ENCODE measurements at places on chromosomes 12 and 14.
A peak's percentile ranks its signal among the peaks of the same experiment; 100 is the strongest.

- no peak for DNase-seq
Observed at GRCh38 chr14:98937712-98938505, 334.1 kb downstream of the BCL11B start.

DNA sequence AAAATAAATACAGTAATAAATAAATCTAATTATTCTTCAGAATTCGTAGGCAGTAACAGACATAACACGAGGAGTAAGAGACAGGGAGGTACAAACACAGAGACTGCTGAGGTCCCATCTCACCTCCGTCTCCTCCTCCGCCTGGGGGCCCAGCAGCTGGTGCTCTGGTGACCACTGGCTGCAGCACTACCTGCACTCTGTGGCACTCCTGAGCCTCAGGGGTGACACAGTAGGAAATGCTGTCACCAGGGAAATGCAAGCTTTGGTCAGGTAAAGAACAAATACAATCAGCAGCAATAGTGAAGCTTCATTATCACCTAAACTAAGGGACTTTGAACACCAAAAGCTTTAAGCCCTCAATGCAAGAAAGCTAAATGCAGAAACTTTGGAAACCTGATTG is 19.6 kb downstream of the GSTZ1 start:
- DNase-seq, result no peak

DNA sequence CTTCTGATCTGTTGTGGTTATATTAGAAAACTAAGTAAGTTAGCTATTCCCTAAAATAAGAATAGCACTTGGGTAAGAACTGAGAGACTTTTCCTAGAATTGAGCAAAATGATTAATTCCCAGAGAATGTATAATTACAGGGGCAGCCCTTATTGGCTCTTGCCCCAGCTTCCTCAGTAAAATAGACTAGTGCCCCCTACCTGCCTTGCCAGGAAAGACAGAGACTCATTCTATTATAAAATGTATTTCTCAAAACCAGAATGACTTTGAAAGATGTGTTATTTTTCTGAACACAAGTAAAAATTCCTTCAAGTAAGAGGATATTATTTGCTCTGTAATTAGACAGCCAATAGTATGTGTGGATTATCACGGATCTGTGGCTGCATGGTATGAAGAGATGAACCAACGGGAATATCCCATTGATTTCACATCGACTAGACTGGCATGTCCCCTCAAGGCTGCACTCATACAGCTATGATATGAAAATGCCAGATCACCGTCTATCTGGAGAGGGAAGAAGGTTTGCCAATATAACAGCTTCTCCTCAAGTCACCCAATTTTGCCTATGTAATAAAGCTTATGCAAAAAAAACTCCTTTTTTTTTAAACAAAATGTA is 7.4 kb upstream of the GLRX5 start:
- peak; percentile 14 for DNase-seq

DNA sequence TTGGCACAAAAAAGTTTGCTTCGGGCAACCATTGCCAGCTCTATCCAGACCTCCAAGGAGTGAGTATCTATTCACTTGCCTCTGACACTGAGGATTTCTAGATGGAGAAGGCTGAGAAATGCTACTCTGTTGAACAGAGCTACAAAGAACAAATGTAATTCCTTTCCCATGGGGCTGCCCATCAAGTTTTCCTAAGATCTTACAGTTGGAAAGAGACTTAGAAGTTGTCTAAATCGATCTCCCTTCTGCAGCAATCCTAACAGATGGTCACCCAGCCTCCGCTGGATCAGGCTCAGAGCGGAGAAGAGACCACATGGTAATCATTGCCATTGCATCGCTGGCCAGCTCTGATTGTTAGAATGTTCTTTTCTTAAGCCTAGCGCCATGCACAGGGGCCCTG is 110.1 kb upstream of the BCL2L14 start:
- DNase-seq, result no peak

DNA sequence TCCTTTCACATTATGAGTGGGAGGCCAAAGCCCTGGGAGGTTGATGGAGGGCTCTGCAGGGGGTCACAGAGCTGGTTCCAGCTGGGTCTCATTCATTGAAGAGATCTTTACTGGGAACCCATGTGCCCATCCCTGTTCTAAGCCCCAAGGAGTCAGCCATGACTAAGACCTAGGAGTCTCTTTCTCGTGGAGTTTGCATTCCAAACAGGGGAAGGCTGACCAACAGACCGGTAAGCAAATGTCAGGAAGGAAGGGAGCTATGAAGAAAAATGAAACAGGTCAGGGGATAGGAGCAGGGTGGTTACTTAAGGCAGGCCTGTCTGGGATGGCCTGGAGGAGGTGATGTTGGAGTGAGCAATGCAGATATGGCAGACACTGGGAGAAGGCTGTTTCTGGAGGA is 31.5 kb downstream of the SYNDIG1L start:
- no peak for DNase-seq

GRCh38 chr12:68449196-68449595 is 117.0 kb upstream of the MDM1 start:
- no peak for DNase-seq

DNA sequence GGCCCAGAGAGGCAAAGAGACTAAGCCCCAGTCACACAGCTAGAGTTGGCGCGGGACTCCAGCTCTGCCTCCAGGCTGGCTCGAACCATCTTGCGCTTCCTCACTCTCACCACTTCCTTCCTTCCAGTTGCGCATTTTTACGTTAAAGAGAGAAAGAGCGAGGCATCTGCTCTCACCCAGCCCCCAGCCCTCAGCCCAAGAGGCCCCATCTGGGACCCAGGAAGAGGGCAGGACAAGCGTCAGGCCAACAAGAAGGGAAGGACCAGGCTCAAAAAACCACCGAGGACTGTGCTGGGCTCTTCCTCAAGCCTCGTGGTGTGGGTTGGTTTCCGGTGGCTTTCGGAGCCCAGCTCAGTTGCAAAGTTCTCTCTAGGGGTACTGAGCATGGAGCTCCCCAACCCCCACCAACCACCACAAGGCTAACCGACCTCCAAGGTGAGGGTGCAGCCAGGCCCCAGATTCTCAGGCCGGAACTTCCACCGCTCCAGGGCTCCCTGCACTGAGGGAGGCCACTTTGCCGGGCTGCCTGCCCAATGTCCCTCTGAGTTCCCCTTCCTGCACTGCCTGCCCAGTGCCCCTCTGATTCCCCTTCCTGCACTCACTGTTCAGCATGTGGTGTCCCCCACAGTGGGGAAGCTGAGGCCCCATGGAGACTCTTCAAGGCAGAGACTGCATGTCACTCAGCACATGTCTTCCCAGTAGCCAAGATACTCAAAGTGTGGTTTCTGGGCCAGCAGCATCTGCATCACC is 35.9 kb downstream of the TESC start:
- DNase-seq, result peak; percentile 99

GRCh38 chr14:73208390-73208789 is 28.9 kb upstream of the PAPLN start:
- no peak for DNase-seq

DNA sequence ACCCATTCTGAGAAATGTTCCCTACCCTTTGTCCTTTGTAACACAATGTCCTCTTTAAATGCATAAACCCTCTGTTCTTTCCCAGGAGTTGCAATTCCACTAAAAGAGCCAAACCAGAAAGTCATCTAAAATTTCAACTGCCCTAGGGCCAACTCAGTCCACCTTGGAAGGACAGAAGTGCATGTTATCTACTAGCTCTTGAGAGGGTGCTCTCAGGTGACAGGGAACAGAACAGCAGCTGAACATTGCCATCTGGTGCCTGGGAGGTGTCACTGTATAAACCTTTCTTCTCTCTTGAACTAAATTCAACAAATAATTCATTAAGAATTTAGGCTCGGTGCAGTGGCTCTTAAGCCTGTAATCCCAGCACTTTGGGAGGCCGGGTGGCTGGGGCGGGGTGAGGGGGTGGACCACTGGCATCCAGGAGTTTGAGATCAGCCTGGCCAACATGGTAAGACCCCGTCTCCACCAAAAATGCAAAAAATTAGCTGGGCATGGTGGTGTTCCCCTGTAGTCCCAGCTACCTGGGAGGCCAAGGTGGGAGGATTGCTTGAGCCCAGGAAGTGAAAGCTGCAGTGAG is 10.3 kb upstream of the FERMT2 start:
- DNase-seq, result no peak

- DNase-seq, result no peak
Observed at GRCh38 chr12:127991485-127991884, 275.5 kb upstream of the TMEM132C start.

GRCh38 chr12:119631930-119632678 is 35.8 kb upstream of the PRKAB1 start:
- DNase-seq, result no peak

DNA sequence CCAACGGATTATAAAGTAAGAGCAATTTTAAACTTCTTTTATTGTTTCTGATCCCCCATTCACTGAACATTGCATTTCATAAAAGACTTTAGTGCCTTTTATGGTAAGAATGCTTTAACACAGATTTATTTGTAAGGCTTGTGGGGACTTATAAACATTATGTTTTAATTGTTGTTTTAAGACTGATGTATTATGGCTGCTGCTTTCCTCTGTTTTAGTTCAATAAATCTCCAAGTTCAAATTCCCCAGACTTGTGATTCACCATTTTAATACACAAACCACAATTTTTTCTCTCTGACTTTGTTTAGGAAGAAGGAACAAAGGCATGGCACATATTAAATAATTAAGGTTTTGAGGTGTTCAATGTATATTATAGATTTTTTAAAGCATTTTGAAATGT is 753.3 kb downstream of the SLC6A15 start:
- no peak for DNase-seq

DNA sequence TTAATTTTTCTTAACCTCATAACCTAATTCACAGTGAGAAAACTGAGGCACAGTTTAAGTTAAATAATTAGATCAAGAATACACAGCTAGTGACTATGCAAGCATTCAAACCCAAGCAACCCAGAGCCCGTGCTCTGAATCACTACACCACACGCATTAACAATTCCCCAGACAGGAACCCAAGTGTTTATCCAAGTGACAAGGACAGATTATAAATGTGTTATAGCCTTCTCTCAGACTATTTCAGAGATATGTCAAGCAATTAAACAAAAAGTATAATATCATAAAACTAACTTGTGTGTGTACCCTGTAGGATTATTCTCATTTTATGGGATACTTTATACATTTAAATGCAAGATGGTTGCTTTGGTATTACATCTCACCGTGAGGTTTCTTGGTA is 43.8 kb downstream of the MED13L start:
- DNase-seq, result no peak

DNA sequence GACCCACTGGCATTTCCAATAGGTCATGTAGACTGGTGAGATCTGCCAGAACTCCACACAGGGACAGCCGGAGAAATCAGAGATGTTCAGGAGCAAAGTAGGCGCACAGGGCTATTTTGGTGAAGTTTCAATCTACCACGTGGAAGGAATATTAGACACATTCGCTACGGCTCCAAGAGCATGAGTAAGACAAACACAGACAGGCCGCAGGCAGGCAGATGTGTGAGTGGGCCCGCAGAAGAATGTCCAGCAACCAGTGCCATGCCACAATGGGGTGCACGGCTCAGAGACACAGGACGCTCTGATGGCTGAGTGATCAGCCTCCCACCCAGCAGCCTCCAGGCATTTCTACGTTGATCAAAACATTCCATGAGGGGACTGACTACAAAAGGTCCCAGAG is 10.4 kb downstream of the SLC15A4 start:
- DNase-seq, result no peak

GRCh38 chr14:69654116-69654515 is 42.7 kb downstream of the SUSD6 start:
- no peak for DNase-seq

- DNase-seq, result no peak
Observed at GRCh38 chr12:71186571-71187288, 28.9 kb upstream of the TSPAN8 start.

DNA sequence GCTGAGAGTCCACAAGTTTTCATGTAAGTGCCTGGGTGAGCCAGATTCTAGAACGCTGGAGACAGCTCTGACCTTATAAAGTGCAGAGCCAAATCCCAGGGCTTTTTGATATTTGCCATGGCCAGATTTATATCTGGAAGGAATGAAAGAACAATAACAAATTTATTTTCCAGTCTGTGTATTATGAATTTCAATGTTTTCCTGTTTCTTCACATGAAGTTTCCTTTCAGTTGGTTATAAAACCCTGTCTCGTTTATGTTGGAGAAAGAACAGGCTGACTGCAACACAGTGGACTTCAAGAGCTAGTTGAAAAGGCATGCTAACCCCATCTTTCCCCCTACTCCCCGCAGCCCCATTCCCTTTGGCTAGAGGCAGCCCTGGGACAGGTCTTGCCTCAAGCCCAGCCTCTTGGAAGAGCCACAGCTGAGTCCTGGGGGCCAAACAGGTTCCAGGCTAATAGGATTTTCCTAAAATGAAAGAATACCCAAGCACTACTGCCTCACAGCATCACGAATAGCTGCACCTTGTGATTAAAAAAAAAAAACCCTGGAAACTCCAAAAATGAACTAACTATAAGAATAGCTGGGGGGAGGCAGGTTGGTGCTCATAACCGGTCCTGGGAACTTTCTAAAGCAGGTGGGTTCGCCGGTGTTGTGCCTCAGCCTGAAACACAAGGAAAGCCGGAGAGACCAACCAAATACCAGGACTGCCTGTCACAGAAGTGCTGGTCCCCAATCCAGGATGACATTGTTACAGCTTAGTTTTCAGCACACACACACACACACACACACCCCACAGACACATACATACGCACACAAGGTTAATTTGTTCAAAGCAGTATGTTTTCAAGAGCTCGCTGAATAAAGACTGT is 1.5 kb downstream of the FBLN5 start:
- no peak for DNase-seq

DNA sequence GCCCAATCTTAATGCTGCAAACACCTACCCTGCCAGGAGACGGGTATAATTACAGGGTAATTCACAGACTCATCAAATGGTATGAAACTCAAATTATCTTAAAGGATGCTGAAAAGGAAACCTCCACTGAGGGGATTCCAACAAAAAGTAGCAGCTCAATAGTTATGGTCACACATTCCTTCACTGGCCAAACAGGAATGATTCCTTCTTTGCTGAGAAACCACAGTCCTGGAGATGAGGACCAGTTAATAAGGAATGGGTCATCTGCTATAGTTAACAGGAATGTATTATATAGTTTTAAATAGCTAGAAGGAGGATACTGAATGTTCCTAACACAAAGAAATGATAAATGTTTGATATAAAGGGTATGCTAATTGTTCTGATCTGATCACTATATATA is 136.9 kb downstream of the STXBP6 start:
- no peak for DNase-seq

DNA sequence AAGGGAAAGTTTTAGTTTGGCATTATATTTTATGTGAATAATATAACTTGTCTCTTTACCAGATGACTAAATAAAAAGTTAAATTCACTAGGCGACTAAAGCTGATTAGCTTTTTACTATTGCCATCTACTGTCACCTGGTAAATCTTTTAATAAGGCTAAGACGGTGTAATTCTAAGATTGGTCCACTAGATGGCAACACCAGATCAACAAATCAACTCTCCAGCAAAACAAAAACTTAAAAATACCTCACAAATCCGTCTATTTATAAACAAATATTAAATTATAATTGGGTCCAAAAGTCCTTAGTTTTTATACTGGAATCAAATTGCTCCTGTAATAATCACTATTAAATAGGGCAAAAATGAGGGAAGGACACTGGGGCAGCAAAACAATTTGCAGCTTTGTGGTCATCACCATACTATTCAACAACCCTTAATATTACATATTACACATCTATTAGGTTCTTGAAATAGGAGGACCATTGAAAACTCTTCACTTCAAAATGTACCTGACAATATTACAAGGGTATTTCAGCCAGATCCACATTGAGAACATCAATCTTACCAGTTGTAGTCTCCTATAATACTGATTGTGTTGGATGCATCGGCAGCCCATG is 47.9 kb downstream of the GALC start:
- DNase-seq, result no peak

GRCh38 chr12:103969391-103969790 is 3.7 kb downstream of the TDG start:
- no peak for DNase-seq

GRCh38 chr14:60294411-60295069 is 45.5 kb downstream of the PPM1A start:
- no peak for DNase-seq
